NCI-H2227 treated with DMSO at 0.1 percent for 48 hours (cell line): ENCODE measurements at places on chromosomes 6 and 20.

DNA sequence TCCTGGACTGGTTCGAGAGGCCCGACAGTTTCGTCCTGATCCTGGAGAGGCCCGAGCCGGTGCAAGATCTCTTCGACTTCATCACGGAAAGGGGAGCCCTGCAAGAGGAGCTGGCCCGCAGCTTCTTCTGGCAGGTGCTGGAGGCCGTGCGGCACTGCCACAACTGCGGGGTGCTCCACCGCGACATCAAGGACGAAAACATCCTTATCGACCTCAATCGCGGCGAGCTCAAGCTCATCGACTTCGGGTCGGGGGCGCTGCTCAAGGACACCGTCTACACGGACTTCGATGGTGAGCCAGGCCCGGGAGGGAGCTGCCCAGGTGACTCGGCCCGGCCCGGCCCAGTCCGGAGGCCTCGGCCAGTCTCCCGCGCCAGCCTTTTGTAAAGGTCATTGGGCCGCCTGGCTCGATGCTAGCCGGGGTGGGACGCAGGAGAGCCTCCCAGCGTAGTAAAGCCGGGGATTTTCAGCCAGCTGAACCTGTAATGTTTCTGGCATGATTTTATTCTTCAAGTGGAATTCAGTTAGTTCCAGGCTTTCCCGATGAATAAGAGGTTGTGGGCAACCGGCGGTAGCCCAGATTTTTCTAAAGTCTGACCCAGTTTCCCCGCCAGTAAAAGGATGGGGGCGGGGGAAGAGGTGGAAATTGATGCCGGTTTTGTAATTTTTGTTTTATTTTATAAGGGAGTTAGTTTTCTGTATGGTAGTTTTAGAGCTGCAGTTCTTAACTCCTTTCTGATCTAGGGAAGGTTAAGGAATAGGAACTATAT lies 1.4 kb downstream of the PIM1 start:
- no peak for DNase-seq

DNA sequence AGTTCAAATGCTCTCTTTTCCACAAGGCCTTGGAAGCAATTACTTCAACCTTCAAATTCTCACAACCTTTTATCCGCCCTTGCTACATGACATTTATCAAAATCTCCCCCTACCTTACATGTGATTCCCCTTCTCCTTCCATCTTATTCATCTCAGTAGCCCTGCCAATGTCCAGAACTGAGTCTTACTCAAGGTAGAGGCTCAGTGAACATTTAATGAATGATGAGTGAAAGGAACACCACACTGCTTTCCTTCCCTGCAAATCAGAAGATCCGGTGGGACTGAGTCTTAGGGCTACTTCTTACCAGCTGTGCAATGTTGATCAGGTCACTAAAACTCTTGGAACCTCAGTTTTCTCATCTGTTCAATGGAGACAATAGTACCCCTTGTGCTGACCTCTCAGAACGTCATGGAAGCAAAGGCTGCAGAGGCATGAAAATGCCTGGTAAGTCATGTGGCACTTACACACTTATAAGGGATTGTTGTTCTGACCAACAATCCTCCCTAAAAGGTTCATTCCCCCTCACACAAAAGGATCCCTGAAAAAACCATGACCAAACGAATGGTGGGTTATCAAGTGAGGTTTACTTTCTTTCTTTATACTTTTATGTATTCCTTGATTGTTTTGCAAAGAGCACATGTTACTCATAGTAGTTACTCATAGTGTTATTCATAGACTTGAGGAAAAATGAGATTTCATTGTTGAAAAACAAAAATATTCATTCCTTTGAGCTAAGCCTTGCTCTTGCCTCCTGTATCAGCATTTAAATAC lies 6.5 kb downstream of the MDGA1 start:
- no peak for DNase-seq

DNA sequence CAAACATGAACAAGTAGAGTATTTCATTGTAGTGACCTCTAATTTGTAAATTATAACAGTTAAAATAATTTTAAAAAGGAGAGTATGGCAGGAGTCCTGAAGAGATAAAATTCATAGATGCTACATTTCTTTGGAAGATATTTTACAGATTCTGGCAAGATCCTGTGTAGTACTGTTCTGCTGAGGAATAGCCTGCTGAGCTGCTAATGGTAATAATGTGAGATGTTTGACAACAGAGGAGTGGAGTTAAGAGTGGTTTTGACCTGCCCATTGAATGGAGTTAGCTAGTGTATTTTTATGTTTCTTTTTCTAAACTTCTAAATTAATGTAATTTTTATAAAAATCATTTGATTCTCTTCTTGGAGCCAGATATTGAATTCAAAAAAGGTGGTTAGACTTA lies 11.8 kb downstream of the CLVS2 start:
- no peak for DNase-seq

DNA sequence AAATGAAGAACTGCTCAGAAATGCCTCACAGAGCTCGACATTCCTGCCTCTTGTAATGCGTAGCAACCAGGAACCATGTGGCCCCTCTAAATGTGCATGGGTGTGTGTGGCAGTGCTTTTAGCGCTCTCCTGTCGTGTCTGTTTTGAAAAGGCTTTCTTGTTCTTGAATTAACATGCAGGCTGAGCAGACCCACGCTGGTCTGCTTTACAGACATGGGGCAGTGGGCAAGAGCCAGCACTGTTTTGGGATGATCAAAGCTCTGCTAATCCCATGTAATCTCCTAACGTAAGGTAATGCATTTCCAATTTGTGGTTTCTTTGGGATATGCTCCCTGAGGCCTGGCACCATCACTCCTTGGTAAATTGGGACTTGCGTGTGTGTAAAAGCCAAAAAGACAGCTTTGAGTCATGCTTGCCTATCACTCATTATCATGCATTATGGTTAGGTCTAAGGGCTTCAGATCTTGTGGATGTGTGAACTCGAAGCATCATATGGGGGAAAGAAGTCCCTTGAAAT lies 11.8 kb downstream of the RIPOR2 start:
- DNase-seq = no peak

DNA sequence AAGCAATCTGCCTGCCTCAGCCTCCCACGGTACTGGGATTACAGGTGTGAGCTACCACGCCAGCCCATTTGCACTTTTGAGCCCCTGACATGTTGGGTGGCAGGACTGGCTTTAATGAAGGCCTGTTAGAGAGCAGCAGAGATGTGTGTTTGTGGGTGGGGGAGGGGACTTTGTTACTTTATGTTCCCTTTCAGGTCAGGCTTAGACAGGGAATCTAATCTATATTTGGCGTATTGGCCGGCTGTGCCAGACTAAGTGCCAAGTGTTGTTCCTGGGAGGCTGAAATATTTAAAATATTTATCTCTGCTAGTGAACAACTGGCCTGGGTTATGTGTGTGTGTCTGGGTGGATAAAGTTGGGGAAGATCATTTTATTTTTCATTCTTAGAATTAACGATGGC lies 6.1 kb downstream of the GMPR start:
- no peak for DNase-seq

GRCh38 chr6:76003113-76003512 lies 69.3 kb downstream of the IMPG1 start:
- no peak for DNase-seq

DNA sequence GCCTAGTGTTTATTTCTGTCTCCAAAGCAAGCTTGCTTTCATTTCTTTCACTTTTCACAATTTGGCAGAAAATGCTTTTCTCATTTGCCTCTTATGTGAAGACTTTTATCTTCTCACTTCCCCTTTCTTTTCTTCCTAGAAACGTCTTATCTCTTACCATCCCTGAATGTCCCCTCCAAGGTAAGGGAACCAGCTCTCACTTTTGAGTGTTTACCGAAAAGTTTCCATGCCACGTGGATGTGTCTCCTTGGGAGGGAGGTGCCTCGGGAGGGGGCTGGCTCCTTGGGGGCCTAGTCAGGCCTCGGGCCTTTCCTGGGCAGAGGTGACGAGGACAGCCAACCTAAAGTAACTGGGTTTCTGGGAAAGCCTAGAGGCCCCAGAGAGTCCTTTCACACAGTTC lies 127.4 kb downstream of the CD24 start:
- DNase-seq = no peak

- no peak for DNase-seq
These were observed 182.5 kb upstream of the HDAC2 start for GRCh38 chr6:114153448-114153847.

DNA sequence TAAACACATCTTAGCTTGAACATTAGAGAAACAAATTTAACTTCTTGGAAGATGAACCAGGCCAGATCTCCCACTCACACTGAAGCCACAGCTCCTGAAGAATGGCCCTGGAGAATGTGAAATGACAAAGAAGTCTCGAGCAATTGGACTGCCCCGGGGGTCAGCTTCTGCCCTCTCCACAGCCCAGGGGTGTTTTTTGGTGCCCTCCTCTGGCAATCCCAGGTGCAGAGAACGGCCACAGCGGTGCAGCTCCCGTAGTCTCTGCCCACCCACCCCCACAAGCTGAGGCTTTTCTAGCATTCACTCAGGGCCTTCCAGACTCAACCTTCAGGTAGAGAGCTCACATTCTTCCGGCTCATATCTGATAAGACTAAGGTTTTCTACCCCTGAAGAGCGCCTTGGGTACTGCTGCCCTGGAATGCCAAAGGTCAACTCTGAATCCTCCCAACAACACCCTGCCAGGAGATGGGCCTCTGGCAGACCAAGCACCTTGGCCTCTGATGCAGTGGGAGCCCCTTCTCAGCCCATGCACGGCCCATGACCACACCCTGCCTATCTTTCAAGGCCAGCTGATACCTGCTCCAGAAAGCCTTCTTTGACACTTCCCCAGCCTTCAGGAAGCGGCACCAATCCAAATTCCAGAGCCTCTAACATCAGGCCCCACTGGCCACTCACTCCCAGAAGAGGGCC lies 208.3 kb downstream of the SYNDIG1 start:
- DNase-seq = no peak

GRCh38 chr6:95408111-95408510 lies 169.2 kb upstream of the MANEA start:
- no peak for DNase-seq

DNA sequence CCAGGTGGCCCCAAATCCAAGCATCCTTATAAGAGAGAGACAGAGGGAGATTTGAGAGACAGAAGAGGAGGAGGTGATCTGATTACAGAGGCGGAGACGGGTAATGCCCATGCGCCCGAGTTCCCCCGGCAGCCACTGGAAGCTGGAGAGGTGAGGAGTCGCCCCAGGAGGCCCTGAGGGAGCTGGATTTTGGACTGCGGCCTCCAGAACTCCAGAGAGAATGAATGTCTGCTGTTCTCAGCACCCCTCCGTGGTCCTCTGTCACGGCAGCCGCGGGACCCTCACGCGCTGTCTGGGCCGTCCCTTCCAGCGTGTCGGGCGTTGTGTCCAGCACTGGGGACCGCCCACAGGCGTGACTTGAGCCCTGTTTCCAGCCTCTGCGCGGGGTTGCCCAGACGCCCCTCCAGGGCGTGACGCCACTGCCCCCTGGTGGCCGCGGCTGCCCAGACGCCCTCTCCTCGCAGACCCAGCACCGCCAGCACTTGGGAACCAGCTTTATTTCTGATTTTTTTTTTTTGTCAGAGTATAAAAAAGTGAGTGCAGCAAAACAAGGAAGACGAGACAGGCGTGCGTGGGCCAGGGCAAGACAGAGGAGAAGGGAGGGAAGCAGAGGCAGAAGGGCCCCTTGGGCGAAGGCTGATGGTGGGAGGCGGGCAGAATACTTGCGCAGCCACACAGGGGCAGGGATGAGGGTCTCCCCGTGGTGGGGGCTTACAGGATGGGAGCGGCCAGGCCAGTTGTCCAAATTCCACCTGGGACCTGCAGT lies 4.1 kb upstream of the ZNF512B start:
- DNase-seq = peak; percentile 83

GRCh38 chr6:154868143-154868594 lies 126.9 kb upstream of the TIAM2 start:
- DNase-seq = no peak
